Endothelial cell (in vitro differentiated cells): ENCODE measurements at places on chromosomes 5 and 9.

- no peak for DNase-seq
Measured at GRCh38 chr5:54390015-54390414, 65.5 kb upstream of the HSPB3 start.

GRCh38 chr9:33242609-33243134 is 2.7 kb downstream of the SPINK4 start:
- DNase-seq: no peak

DNA sequence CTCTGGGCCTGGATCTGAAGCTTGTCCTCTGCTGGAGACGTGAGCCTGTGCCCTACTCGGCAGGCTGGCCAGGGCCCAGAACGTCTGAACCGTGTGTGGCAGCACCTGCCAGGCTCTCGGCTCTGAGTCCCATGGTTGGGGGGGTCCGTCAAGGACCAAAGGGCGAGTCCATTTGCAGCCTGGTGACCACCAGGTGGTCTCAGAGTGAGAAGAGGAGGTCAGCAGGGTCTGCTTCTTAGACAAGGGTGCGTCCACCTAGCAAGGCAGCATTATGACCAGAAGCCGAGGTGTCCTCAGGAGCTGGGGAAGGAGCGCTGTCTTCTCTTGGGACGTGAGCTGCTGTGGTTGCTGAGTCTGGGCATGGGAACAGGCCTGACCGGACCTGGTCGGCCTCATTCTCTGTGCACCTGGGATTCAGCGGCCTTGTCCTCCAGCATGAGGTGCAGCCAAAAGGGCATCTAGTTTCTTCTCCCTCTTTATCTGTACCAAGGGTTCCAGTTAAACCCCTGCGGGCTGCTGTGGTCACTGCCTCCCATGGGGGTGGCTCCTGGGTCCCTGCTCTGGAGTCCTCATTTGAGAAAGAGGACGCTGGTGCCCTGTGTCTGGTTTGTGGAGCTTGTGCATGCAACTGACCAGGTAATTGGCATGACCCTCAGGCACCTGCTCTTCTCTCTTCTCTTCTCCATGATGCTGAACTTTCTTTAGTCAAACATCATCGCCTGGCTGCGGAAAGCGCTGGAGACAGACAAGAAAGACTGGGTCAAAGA is 14.4 kb downstream of the EXOC3 start:
- no peak for DNase-seq

GRCh38 chr5:103358305-103358995 is 99.9 kb downstream of the MACIR start:
- DNase-seq: no peak

- no peak for DNase-seq
Measured at GRCh38 chr5:77181173-77181572, 29.3 kb upstream of the PDE8B start.

DNA sequence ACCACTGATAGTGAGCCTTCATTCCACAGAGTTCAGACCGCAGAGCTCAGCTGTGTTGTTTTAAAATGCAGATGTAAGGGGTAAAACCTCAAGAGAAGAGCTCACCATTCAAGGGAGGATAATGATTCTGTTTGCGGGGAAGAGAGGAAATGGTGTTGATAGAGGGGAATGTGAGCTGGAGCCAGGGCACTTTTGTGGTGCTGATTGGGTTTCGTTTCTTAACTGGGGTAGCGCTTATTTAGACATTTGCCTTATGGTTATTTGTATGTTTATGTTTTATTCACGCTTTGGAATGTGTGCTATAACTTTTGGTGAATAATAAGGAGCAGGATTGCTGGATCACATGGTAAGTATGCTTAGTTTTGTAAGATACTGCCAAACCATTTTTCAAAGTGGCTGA is 42.5 kb downstream of the STXBP1 start:
- DNase-seq: no peak

DNA sequence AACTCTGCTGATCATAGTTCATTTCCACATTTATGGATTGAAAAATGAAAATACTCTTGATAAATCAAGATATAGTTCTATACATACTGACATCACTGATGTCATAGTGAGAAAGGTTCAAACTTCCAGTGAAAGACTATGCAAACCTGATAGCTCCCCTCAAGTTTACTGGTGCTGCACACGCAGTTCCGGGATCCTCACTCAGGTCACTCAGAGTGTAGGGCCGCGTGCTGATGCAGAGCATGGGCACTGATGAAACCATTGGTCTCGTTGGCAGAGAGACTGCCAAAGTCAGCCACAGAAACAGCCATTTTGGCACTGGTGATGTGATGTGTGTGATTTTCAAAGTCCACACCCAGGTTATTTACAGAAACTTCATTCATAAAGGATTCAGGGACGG is 13.5 kb downstream of the SETD9 start:
- DNase-seq: no peak

DNA sequence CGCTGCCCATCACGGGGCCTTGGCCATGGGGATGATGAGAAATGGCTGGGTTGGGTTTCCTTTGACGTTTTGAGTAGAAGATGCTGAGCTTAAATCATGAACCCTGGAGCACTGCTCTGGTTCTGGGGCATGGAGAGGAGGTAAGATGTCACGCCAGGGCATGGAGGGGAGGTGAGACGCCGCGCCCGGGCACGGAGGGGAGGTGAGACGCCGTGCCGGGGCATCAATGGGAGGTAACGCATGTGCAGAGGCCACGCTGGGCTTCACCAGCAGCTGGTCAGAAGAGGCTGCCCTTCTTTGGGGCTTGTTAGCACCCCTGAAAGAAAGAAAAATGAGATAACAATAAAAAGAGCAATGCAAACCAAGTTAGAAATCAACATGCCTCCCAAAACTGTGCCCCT is 322.5 kb upstream of the IRX4 start:
- no peak for DNase-seq

- peak; percentile 47 for DNase-seq
Measured at GRCh38 chr5:149254506-149254905, 17.2 kb upstream of the AFAP1L1 start.

DNA sequence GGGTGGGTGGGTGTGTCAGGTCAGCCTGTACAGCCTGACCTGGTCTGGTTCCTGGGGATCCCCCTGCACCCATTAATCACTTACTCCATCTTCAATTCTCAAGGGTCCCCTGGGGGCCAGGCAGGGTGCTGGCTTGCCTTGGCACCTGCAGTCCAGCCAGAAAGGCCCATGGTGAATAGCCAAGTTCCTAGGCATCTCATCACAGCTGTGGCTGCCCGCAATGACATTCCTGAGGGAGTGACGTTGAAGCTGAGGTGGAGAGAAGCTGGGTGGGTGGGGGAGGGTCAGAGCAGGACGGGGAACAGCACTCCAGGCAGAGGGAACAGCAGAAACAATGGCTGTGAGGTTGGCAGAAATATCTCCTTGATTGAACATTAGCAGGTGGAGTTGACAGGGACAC is 10.6 kb downstream of the HMCN2 start:
- no peak for DNase-seq

- no peak for DNase-seq
Measured at GRCh38 chr5:160931283-160931682, 79.3 kb upstream of the ATP10B start.

DNA sequence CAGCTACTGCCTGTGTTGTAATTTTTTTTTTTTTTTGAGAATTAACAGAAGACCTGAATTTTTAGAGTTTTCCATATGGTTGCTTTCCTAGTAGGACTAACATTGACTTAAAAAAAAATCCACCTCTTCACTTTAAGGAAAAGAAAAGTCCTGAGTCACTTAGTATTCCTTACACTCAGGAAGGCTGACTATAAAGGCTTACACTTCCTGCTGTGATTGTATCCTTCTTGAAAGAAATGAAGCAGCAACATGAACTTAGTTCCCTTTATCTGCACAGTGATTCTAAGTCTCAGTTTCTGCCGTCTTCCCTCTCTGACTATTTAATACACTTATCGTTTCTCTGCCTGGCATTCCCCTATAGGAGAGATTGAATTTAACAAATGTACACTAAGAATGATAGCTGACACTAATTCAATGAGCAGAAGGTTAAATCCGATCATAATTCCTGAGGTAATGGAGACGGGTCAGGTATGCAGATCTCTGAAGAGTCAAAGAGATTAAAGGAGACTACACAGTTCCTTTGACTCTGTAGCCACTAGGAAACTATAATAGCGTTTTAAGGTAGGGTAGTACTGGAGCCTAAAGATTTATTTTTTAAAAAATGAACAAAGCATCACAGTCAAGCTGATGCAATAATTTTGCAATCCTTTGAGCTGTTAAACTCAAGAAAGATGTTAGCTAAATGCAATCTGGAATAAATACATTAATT is 185.1 kb upstream of the ELAVL2 start:
- no peak for DNase-seq

- no peak for DNase-seq
Measured at GRCh38 chr9:136565086-136565714, 19.4 kb upstream of the NOTCH1 start.

- DNase-seq: no peak
Measured at GRCh38 chr5:6642655-6643054, 9.4 kb downstream of the SRD5A1 start.

DNA sequence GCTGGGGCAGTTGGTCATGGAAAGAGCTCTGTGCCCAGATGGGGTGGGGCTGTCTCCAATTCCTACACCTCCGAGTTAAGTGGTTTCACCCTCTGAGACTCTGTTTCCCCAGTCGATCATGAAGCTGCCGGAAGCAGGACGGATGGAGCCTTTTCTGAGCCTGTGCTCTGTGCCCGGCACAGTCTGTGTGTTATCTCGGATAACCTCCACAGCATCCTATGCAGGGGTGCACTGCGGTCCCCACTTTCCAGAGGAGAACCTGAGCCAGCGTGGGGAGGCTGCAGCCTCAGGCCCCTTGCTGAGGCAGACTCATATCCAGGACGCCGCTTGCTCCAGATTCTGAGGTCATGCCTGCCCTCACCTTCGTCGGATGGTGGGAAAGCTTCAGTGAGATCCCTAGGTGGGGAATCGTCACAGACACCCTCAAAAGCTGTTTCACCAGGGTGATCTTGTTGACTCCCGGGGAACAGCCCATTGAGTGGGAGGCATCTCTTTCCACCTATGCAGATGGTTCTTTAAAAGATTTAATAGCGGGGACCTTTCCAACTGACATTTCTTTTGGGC is 6.9 kb upstream of the COL5A1 start:
- DNase-seq: no peak

GRCh38 chr5:4083591-4084337 is 488.1 kb downstream of the IRX1 start:
- DNase-seq: no peak

DNA sequence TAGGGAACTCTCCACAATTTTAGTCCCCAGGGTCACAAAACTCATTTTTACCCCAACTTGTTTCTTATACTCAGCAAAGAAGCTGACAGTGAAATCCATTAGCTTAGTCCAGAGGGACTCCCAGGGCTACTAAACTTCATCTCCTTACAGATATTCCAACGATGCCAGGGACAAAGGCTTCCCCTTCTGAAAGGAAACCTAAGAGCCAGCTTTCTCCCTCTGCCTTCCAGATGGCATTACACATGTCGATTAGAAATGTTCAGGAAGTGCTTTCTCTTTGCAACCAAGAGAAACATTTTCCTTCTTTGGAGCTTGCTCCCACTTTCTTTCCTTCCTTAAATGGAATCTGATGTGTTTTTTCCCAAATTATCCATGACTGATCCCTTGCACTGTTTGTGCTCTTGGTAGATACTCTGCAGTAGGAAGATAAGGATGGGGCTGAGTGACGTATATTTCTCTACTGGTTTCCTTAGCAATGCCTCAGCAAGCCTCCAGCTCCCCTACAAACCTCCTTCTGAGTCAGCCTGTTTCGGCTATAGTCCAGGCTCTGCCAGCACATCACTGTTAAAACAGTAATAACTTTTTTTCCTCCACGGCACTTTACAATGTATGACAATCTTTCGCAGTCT is 43.0 kb upstream of the HTR4 start:
- DNase-seq: no peak

- DNase-seq: no peak
Measured at GRCh38 chr5:14109041-14109747, 33.9 kb upstream of the TRIO start.

- peak; percentile 64 for DNase-seq
Measured at GRCh38 chr9:385818-386398, 171.2 kb downstream of the DOCK8 start.

GRCh38 chr9:137241490-137242268 is 592 bp downstream of the TUBB4B start:
- DNase-seq: no peak

DNA sequence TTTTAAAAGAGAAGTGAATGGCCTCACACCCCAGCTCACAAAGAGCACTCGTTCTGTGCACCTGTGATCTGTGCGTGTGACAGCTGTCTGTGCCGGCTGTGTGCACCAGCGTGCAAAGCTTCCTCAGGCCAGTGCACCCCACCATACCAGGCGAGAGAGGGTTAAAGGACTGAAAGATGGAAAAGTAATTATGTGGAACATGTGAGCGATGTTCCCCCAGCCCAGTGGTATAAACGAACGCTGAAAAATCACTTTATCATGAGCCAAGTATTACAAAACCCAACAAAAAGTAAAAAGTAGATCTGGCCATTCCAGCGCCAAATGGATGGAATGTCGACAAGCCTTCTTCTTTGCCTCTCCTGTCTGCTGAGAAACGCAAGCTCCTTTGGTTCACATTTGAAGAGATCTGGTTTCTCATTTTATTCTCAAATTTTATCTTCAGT is 53.7 kb downstream of the IPPK start:
- DNase-seq: no peak

DNA sequence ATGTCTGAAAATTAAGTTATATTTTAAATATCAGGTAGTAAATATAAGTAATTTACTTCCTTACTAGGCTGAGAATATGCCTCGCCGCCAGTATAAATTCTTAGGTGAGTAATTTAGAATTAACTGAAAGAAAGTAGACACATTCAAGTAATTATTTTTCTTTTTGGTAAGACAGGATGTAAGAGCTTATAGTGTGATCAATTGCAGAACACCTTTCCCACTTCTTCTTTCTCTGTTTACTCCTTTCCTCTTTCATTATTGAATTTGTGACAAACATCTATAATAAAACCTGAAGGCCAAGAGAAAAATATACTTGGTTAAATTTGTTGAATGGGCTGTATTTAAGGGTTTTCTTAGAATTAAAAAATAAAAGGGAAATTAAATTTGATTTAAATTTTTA is 195.1 kb upstream of the CDKN2B start:
- DNase-seq: no peak

- no peak for DNase-seq
Measured at GRCh38 chr9:98142925-98143481, 24.0 kb upstream of the TRIM14 start.

GRCh38 chr5:124650147-124650561 is 96.3 kb downstream of the ZNF608 start:
- DNase-seq: no peak

- DNase-seq: no peak
Measured at GRCh38 chr5:38059876-38060275, 198.5 kb upstream of the EGFLAM start.

DNA sequence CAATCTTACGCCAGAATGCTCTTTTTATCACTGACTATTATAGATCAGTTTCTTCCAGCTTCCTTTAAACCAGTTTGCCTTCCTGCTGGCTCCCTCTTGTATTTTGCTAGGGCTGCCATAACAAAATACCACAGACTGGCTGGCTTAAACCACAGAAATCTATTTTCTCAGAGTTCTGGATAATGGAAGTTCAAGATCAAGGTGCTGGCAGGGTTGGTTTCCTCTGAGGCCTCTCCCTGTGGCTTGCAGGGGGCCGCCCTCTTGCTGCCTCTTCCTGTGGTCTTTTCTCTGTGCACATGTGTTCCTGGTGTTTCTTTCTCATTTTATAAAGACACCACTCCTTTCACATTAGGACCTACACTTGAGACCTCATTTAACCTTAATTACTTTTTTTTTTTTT is 6.8 kb upstream of the FXN start:
- DNase-seq: no peak

- no peak for DNase-seq
Measured at GRCh38 chr5:29758986-29759421, 1434.5 kb upstream of the CDH6 start.
